ENCODE measurements at places on chromosomes 16 and 17. TPM values are rescaled to one million over a fixed set of nuclear protein-coding genes. Genes with fewer than 3 reads are reported as not detected.

The TEKT5 gene
- 1.6 TPM for total RNA-seq

DNA sequence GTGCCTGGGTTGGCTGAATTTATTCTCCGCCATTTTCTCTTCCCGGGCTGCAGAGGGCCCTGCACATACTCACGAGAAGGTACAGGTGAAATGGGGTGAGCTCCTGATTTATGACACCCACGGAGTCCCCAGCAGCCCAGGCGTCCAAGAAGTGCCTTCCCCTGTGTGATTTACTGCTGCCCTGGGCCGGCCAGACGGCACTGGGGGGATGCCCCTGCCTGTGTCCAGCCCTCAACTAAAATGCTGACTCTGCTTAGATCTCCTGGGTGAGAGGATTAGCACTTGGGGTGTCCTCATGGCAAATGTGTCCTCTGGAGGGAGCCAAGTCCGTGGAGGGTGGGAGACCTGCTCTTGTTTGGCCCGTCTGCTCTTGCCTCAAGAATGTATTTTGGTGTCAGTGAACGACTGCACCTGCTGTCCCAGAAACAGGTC is 132.4 kb downstream of the MAF start:
- DNase-seq, result no peak

The OR3A2 gene
- total RNA-seq, result 2.4 TPM

The C16orf54 gene
- total RNA-seq, result 0.41 TPM

The ZNF764 gene
- total RNA-seq, result 6.1 TPM

DNA sequence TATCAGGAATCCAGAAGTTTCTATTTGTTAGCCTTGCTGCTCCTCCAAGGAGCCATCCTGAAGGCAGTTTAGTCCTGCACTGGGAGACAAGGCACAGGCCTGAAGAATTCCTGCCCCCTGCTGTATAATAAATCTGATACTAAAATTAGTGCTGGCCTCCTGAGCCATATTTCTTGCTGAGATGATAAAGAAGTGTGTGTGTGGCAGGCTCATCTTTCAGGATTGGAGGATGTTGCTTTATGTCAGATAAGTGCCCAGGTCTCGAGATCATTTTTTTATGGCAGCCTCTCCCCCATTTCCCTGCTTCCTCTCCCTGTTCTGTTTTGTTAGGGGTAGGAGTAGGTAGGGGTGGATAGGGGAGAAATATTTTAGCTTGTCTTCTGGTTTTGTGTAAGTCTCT is 26.0 kb downstream of the MSI2 start:
- no peak for DNase-seq

DNA sequence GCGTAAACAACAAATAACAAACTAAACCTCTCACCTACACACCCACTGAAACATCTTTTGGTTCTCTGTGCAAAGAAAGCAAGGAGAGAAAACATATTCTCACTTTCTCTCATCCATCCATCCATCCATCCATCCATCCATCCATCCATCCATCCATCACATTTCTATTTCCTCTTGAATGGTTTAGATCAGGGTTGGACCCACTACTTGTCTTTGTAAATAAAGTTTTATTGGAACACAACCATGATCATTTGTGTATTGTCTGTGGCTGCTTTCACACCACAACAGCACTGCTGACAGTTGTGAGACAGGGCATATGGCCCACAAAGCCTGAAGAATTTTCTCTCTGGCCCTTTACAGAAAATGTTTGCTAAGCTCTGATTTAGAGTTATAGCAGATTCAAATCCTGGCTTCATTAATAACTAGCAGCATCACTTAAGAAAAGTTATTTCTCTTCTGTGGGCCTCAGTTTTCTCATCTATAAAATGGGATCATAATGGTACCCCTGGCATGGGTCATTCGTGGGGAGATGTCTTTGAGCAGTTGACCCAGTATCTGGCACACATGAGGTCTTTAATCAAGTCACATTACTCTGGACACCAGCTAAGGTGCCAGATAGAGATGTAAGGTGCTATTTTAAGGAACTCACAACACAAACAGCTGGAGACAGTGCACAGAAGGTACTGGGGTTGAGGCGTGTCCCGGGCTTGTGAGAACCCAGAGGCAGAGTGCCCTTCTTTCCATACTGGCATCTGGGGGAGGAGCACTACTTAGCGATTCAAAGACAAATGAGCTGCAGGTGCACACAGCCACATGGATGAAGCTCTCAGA is 146.3 kb downstream of the CMIP start:
- no peak for DNase-seq

DNA sequence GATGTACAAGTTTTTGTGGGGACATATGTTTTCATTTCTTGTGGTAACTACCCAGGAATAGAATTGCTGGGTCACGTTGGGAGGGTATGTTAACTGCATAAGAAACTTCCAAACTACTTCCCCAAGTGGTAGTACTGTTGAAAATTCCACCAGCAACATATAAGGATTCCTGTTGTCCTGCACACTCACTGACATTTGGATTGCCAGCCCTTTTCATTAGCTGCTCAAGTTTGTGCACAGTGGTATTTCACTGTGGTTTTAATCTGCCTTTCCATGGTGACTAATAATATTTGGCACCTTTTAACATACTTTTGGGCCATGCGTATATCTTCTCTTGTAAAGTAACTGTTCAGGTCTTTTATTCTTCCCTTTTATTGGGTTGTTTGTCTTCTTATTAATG is 103.3 kb downstream of the GNAO1 start:
- DNase-seq, result no peak

The EPN3 gene
- total RNA-seq, result 0.41 TPM

GRCh38 chr17:28328325-28328724 is 6.9 kb downstream of the IFT20 start:
- DNase-seq, result no peak

DNA sequence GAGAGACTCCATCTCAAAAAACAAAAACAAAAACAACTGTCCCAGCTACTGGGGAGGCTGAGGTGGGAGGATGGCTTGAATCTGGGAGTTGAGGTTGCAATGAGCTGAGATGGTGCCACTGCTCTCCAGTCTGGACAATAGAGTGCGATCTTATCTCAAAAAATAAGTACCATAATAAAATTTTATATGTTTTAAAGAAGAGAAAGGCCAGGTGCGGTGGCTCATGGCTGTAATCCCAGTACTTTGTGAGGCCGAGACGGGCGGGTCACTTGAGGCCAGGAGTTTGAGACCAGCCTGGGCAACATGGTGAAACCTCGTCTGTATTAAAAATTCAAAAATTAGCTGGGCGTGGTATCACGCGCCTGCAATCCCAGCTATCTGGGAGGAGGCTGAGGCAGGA is 11.4 kb downstream of the RPUSD1 start:
- no peak for DNase-seq

The NPIPB13 gene
- total RNA-seq, result 1.2 TPM

DNA sequence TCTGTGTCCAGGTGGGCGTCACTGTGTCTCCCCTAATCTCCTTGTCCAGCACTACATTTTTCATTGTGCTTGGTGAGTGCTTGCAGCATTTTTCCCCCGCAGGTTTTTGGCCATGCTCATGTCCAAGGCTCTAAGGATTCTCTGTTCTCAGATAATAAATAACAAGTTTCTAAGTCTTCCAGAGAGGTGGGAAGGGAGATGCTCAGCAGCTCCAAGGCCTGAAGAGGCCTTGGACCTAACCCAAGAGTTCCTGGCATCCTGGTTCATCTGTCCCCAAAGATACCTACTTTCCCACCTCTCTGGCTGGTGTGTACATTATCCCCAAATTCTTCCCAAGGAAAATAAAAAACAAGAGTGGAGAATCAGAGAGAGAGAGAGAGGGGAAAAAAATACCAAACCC is 45.3 kb downstream of the MEOX1 start:
- no peak for DNase-seq

DNA sequence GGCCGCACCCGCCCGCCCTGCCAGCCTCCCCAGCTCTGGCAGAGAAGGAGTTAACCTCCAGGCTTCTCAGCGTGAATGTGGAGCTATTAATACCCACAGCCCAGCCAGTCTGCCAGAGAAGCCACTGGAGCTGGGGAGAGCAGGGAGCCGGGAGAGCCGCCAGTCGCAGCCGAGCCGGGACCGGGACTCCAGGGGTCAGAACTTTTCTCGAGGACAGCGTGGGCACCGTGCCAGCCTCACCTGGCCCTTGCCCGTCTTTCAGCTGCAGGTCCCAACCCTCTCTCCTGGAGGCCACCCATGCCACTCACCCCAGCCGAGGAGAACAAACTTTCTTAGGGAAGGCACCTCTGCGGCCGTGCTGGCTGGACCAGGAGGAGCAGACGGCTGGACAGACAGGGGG is 33.8 kb upstream of the SBK1 start:
- DNase-seq, result no peak

The ABCA3 gene
- 36.3 TPM for total RNA-seq

GRCh38 chr17:59436900-59437299 is 105.4 kb downstream of the YPEL2 start:
- no peak for DNase-seq

DNA sequence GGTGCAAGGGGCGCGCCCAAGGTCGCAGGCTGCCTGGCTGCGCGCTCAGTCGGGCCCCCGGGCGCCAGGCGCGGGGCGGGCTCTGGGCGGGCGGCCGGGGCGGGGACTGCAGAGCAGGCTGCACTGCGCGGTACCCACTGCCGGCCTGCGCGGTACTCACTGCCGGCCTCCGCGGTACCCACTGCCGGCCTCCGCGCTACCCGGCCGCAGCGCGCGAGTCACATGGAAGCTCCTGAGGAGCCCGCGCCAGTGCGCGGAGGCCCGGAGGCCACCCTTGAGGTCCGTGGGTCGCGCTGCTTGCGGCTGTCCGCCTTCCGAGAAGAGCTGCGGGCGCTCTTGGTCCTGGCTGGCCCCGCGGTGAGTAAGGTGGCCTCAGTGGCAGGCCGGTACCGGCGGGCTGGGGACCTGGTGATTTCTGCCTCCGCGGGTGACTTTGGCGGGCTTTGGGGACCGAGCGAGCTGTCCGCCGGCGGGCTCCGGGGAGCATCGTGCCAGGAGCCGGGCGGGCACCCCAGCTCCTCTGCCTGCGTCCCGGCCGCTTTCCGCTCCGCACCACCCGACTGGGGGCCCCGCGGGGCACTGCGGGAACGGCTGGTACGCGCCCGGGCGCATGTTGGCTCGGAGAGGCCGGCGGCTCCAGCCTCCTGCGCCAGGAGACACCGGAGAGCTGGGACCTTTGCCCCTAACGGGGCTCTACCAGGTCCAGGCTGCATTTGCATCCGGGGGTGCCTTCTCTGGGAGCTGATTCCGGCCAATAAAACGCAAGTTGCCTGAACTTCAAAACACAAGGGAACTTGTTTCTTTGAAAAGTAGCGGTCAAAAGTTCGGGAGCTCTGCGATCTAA is at the start of gene SLC47A1:
Gene SLC47A1 (plus strand): TSS at position 137 of the 844 bp plus-strand sequence. CDS start 86 bp downstream, at position 223.
- DNase-seq, result peak; percentile 44

- no peak for DNase-seq
These were observed 4.7 kb upstream of the CDT1 start for GRCh38 chr16:88798772-88799455.

DNA sequence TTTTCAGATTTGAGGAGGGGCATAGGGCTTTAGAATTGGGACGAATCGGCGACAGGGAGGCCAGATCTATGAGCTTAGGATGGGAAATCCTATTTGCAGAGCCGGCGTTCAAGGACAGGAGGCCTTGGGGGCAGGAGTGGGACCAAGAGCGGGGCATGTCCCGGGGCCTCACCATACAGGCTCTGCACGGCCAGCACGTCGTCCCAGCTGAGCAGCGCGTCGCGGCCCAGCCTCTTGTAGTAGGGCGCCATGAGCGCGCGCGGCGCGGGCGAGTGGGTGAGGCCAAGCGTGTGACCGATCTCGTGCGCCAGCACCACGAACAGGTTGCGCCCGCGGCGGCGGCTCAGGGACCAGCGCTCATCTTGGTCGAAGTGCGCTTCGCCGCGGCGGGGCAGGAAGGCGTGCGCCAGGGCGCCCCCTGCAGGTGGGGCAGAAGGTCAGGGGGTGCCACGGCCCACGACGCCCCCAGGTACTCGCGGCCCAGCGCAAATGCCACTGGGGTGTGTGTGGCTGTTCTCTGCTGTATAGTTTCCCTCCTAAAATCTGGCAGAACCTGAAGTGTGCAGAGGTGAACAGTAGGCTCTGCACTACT is 9.3 kb downstream of the C17orf50 start:
- no peak for DNase-seq

The MFAP4 gene
- total RNA-seq, result 0.82 TPM

GRCh38 chr17:17527956-17528500 is 31.8 kb upstream of the RASD1 start:
- DNase-seq, result no peak

DNA sequence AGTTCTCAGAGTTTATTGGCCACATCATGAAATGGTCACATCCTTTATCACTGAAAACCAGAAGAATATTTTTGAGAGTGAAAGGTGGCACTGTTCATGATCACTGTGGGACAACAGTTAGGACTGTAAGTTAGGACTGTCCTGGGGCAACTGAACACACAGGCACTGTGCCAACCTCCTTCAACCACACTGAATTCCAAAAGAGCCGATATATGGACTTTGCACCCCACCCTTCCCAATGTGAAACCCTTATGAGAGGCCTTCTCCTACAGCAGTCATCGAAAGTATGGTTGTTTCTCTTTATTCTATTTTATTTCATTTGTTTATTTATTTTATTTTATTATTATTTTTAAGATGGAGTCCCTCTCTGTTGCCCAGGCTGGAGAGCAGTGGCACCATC is 353.5 kb downstream of the TOX3 start:
- DNase-seq, result no peak

The CACNG1 gene
- under 0.01 TPM for total RNA-seq

The GRAPL gene
- 1.2 TPM for total RNA-seq

DNA sequence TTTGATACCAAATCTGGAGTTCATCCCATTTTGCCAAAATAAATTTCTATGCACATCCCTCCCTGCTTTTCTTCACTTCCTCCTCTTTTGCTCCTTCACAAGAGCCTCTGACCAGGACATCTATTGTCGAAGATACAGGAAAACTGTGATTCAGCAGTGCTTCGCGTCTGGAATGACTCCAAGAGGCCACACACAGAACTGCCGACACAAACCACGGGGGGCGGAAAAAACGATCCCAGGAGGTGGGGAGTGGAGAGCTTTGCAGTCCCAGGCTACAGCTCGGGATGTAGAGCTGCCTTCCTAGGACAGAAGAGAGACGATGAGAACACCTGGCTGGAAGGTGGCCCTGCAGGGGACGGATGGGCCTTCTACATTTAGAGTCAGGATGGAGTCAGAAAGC is 102.8 kb downstream of the XYLT1 start:
- no peak for DNase-seq

GRCh38 chr17:61444831-61445230 is 7.4 kb upstream of the TBX4 start:
- no peak for DNase-seq

DNA sequence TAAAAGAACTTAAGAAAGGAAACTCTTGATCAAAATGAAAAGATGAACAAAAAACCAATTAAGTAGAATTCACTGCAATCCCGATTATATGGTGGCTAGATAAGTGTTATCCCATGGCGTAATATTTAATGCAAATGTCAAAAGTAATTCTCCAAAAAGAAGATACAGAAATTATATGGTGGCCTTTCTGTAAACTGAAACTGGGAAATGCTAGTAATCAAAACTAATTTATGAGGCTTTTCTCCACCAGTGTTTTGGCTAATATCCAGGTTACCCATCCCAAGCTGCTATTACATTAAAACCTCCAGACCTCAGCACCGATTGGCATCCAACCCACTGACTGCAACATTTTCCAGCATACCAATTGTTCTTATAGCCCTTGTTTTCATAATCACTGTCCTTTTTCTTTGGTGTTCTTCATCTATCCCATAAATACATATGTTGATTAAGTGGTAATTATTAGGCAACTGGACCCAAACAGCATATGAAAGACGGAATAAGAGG is 77.2 kb upstream of the TNRC6A start:
- DNase-seq, result no peak

The PRSS8 gene
- not detected for total RNA-seq

GRCh38 chr17:57916925-57917858 is 38.0 kb downstream of the CUEDC1 start:
- no peak for DNase-seq

The CCL7 gene
- not detected for total RNA-seq

The TMEM88 gene
- total RNA-seq, result 1.2 TPM

- DNase-seq, result no peak
These were observed 5.0 kb downstream of the GCGR start for GRCh38 chr17:81808778-81809555.
